ENCODE measurements at places on chromosomes 13 and 19. TPM values are rescaled to one million over a fixed set of nuclear protein-coding genes. Genes with fewer than 3 reads are reported as not detected.

The APOE gene
- total RNA-seq, result 0.31 TPM

The PLK5 gene
- not detected for total RNA-seq

The MFSD12 gene
- 80.6 TPM for total RNA-seq

The GRIN3B gene
- total RNA-seq, result not detected

The DOCK6 gene
- total RNA-seq, result 0.28 TPM

The ANKRD24 gene
- 1.1 TPM for total RNA-seq

The ZSWIM9 gene
- 6.0 TPM for total RNA-seq

The PHLDB3 gene
- total RNA-seq, result 22.6 TPM

The TEX26 gene
- not detected for total RNA-seq

The FAM216B gene
- total RNA-seq, result not detected

The JAK3 gene
- total RNA-seq, result 209 TPM

The NKPD1 gene
- 0.24 TPM for total RNA-seq

The IGLON5 gene
- not detected for total RNA-seq

The SLITRK6 gene
- total RNA-seq, result not detected

The RGL3 gene
- total RNA-seq, result not detected

The TNNT1 gene
- not detected for total RNA-seq

The ZNF681 gene
- total RNA-seq, result 3.7 TPM

The SPACA7 gene
- total RNA-seq, result not detected

The CCL25 gene
- 4.5 TPM for total RNA-seq

The COL5A3 gene
- total RNA-seq, result not detected

The APOC4 gene
- total RNA-seq, result not detected

The VSTM2B gene
- total RNA-seq, result not detected

The PEAK3 gene
- 0.36 TPM for total RNA-seq

The BRSK1 gene
- total RNA-seq, result 5.9 TPM

The NCR1 gene
- total RNA-seq, result 0.35 TPM

The NTF4 gene
- total RNA-seq, result not detected

The AKAP8 gene
- total RNA-seq, result 53.5 TPM

The SARS2 gene
- 31.1 TPM for total RNA-seq

The SLC6A16 gene
- 5.3 TPM for total RNA-seq

The SMG9 gene
- total RNA-seq, result 56.7 TPM

The KLHL1 gene
- total RNA-seq, result not detected

The KCNN4 gene
- total RNA-seq, result 28.8 TPM

The SULT2A1 gene
- not detected for total RNA-seq

The KRTDAP gene
- not detected for total RNA-seq

The THSD8 gene
- 18.2 TPM for total RNA-seq

The LRCH1 gene
- 17.3 TPM for total RNA-seq

The CYP4F8 gene
- not detected for total RNA-seq

The LHFPL6 gene
- total RNA-seq, result 0.18 TPM

The LIPE gene
- 27.0 TPM for total RNA-seq

Data from activated naive CD4-positive, alpha-beta T cell treated with anti-CD3 and anti-CD28 coated beads, Interleukin-2, amount 10 ng/mL, durations not matched to agents 5 hours and 36 hours (primary cell).